ENCODE measurements at places on chromosomes 3 and 15.

DNA sequence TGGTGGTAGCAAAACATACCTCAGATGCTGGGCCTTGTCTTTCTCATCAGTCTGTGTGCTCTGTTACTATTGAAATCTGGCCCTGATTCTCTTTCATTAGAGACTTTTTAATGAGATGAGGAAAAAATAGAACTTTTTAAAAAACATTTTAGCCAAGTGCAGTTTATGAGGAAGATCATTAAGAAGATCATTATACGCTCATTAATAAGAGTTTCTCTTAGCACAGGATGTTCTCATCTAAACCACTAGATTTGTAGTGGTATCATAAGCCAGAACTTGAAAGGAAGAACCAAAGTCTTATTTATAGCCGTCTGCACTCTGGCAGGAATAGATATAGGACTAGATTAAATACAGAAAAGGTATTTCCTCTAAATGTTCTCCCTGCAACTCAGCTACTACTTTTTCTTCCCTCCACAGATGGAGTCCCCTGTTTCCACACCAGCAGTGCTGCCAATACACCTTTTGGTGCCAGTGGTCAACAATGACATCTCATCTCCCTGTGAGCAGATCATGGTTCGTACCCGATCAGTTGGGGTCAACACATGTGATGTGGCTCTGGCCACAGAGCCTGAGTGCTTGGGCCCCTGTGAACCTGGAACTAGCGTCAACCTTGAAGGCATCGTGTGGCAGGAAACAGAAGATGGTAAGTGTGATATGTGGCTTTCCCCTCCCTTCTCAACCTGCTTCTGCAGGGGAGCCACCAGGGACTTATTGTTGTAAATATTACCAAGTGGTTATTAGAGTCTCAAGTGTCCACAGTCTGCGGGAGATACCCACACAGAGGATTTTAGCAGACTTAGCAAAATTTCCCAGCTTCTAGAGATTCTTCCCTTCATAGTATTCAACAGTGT, 152.8 kb downstream of the RBPMS2 start:
- no peak for DNase-seq

DNA sequence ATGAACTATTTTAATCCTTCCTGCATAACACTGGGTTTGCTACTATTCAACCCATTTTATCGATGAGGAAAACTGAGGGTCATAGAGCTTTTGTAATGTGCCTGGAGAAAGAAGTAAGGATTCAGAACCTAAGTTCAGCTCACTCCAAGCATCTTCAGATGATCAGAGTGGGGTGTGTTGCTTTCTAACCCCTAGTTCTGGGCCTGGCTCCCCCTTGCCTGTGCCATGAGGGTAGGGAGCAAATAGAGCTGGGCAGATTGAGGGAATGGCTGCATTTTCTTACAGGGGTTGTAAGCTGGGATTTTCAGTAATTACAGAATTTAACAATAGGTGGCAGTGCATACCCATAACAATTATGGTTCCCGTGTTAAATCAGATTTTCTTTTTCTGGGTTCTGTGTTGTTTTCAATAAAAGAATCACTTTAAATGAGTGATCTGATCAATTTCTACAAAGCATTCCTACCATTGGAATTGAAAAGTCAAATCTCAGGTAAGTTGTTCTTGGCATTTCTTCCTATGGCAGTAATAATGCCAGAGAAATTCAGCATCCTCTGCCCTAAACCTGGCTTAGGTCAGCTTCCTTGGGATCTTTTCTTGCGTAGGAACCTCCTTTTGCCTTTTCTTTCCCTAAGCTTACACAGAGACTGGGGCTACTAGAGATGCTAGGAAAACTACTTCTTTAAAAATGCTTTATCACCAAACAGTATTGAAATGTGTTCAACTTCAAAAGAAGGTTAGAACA, 103.8 kb upstream of the IL12A start:
- no peak for DNase-seq

DNA sequence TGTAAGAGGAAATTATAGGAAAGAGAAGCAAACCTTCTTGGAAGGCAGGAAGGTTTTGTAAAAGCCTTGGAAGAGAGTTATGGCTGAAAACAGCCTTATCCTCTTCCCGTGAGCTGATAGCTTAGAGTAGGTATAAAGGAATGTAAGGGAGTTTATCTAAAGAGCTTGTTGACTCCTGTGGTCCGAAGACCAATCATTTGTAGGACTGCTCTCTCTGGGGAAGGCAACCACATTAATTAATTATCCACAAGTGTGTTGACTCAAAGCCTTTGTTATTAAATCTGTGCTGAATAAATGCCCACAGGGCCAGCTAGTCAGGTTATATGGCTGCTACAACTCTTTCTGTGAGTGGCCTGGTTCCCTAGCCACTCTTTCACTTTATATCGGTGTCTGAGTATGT, 452.1 kb upstream of the RASGRP1 start:
- DNase-seq = no peak

GRCh38 chr3:182041668-182042291, 330.1 kb downstream of the SOX2 start:
- no peak for DNase-seq

DNA sequence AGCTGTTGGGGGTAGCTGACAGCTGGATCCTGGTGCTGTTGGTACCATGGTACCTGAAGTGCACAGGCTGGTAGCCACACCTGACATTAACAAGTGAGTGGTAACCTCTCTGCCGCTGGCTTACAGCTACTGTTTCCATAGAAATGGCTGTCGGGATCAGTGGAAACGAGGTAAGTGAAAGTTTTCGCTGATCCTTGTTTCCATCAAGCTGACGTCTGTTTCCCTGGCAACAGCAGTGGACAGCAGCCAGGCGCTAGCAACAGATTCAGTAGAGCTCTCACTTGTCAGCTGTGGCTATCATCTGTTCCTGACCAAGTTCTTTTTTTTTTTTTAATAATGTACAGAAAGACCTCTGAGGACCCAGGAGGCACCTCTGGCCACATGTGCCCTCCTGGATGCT, 166.2 kb downstream of the CHDH start:
- DNase-seq = no peak

GRCh38 chr3:14943042-14943441, 4.3 kb upstream of the NR2C2 start:
- no peak for DNase-seq

DNA sequence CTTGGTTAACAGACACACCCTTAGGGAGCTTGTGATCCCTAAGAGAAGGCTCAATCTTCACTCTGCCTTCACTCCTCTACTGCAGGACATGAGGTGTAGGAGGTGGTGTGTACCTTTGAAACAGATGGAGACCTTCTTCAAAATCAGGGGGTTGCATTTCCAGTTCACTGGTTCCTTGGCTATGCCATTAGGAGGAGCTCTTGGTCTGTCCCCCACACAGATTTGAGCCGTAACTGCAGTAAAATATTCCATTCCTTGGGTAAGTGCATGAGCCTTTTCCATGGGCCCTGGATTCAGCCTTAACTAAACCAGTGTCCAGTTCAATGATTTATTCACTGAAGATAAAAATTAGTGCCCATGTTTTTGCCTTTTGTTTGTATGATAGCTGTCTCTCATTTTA, 144.6 kb downstream of the MCTP2 start:
- DNase-seq = no peak

DNA sequence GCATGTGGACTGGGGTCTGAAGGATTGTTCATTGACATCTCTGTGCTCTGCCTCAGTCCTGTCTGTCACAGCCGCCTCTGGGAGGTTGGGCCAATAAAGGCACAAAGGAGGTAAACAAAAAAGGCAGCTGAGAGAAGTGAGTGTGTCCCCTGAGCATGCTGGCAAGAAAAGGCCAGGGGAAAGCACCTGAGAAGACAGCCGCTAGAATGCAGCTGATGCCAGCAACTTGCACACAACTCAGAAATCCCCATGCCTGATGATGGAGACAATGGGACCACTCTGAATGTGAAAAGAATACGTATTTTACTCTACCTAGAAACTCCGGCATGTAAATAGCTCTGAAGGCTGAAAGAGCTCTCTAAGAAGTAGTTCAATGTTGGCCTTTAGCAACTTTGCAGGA, 118.7 kb downstream of the KCNH8 start:
- no peak for DNase-seq

DNA sequence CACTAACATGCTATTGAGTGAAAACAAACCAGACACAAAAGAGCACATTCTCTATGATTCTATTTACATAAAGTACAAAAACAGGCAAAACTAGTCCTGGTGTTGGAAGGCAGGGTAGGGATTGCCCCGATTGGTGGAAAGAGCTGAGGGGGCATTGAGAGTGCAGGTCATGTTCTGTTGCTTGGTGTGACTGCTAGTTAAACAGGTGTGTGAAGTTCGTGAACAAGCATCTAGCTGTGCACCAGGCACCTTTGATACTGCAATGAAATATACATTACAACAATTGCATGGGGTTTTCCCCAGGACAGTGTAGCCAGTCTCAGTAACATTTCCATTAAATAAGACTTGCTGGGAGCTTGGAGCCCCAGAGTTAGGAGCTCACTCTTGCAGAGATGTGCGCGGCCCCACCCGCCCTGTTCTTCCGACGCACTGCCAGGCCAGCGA, 26.3 kb upstream of the THRB start:
- DNase-seq = no peak

GRCh38 chr3:32021748-32022147, 40.2 kb downstream of the ZNF860 start:
- no peak for DNase-seq

GRCh38 chr3:57598765-57599360, 1.7 kb upstream of the ARF4 start:
- no peak for DNase-seq

DNA sequence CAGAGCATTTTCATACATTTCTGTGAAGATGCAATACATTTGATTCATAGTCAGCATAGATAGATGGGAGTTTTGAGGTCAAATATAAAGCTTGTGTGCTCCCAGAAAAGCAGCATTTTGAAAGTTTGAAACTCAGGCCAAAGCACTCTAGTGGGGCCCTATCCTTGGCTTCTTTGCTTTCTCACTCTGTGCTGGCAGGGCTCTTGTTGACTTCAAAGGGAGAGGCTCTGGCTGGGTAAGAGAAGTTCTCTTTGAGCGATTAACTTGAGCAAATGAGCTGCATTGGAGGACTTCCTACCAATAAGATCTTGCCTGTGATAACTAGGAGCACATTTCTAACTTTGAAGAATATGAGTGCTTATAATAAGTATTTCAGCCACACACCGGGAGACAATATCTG, 214.0 kb upstream of the RARB start:
- DNase-seq = no peak

DNA sequence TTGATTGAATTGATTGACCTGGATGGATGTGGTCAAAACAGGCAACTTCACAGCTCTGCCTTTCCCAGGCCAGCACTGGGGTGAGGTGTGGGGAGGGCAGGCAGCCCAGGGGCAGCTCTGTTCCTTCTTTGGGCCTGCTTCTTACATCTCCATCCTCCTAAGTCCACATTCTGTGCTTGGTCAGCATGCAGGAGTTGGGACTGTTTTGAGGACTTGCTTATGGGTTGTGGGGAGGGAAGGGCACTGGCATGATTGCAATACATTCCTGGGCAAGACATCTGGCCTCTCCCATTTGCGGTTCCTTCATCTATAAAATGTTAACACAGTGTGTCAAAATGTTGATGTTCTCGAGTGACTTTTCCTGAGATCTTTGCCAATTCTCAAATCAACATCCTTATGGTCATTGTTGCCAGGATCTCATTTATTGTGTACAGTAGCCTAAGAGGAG, 84.1 kb downstream of the ST6GAL1 start:
- DNase-seq = no peak

- DNase-seq = no peak
Observed at GRCh38 chr3:4030624-4031023, 231.4 kb downstream of the LRRN1 start.

DNA sequence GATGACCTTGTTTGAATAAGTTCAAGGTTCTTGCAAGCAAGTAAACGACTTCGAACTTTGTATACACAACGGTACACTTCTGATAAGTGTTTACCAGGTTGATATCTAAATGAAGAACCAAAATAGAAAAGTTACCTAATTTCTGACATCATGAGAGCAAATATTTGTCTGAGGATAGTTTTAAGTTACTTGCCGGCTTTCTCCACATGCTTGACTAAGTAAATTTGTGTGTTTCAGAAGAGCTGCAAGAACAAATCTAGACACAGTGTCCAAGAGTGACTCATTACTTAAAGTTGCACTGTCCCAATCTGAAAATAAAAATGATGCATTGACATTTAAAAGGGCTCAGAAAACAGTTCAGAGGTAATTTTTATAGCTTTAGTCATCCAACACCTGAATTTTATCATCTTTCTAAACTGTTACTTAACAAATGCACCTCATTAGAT, 115.1 kb downstream of the HERC1 start:
- DNase-seq = no peak

- no peak for DNase-seq
Observed at GRCh38 chr3:13506239-13506638, 26.1 kb downstream of the HDAC11 start.

DNA sequence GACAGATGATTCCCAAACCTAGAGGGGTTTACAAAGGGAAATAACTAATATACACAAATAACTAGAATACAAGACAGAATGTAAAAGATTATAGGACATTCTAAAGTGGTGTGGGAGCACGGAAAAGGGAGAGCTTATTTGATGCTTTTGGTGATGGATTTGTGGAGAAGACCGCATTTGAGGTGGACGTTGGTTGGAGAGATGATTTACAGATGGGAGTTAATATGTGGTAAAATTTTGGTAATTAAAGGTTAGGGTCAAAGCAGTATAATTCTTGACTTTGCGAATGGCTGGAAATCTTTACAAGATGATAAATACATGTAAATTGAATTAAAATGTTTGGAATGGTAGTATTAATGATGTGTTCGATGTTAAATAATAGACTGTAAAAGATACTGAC, 1.2 kb downstream of the KNL1 start:
- no peak for DNase-seq

- DNase-seq = no peak
Observed at GRCh38 chr15:62495670-62496614, 330.9 kb upstream of the C2CD4B start.

DNA sequence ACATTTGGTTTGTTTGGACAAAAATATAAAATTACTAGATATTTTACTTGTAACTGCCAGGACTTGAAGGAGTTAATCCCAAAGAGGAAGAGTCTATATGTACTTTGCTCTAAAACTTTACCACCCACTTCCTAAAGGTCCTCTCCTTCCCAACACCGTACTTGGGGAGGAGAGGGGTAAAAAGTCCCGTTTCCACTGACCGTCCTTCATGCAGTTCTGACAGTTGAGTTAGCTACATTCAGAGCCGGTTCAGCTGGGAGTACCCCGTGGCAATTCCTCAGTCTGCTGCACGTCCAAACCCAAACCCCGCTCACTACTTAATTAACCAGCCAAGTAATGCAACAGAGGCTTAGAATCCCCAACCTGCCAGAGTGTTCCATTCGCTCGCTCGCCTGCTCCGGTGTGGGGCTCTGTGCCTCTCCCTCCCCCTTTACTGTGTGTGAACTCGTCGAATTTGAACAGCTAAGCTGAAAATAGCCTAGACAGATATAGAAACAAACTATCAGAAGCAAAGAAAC, 519.7 kb downstream of the FOXP1 start:
- DNase-seq = peak; percentile 43

GRCh38 chr15:41714291-41714690, 54.1 kb downstream of the MGA start:
- DNase-seq = no peak
